ENCODE measurements at places on chromosomes 5 and 9.

GRCh38 chr9:99172124-99173091, 49.3 kb downstream of the ALG2 start:
- no peak for DNase-seq

GRCh38 chr5:11724940-11725339, 179.3 kb downstream of the CTNND2 start:
- DNase-seq, result no peak

GRCh38 chr5:108387758-108388157, 5.9 kb upstream of the FBXL17 start:
- DNase-seq, result no peak

DNA sequence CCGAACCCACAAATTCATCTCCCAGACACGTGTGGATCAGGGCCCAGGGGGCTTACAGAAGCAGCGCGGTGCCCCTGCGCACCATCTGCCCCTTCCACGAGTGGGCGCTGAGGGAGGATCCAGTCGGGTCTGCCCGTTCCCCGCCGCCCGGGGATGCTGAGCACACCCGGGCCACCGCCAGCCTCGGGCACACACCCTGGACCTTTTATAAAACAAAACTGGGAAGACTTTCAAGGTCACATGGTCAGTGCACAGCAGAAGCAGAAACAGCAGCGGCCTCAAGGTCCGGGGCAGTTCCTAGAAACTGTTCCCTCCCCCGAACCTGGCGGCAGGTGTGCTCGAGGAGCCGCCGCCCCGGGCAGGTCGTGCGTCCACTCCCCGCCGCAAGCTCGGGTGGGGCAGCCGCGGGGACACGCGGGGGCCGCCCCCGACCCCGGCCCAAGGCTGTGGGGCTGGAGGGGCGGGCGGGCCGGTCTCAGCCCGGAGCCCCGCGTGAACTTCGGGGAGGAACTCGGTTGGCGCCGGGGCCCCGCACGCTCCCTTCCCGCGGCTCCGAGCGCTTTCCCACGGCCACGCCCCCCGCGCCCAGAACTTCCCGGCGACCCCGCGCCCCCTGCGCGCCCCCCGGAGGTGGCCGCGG, 633 bp upstream of the PPP1R26 start:
- DNase-seq, result no peak

GRCh38 chr9:68507130-68507805, 33.4 kb downstream of the TMEM252 start:
- DNase-seq, result no peak

DNA sequence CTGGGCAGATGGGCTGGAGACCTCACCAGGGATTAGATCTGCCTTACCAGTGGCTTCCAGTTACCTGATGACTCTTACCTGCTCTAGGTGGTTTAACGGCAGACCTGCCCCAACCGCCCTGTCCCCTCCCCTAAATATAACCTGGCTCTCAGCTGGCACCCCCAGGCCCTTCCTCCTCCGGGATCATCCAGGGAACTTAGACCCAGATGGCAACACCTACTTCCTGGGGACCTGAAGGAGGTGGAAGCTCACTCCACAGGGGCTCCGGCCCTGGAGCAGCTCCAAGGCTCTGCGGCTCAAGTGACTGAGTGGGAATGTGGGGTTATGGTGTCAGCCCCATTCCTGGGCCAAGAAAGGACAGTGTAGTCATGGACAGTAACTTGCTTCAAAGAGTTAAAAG, 130.4 kb downstream of the OLFM1 start:
- DNase-seq, result no peak

GRCh38 chr9:12859704-12860251, 85.0 kb downstream of the LURAP1L start:
- DNase-seq, result no peak

DNA sequence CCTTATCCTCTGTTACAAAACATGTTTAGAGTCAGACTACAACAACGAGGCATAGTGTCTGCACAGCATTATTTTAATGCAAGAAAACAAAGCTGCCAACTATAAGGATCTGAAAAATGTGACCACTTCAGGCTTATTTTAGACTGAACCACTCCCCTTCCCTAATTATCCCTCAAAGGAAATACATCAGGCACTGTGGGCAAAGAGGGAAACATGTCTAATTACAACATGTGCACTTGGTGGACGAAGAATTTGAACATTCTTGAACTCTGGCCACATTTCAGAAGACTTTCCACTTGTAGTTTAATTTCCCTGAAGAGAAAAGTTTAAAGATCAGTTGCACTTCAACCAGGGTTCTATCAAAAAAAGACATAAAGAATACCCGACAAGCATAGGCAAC, 3.8 kb downstream of the MTMR12 start:
- no peak for DNase-seq

GRCh38 chr5:115319007-115319406, 22.6 kb upstream of the CCDC112 start:
- DNase-seq, result no peak

DNA sequence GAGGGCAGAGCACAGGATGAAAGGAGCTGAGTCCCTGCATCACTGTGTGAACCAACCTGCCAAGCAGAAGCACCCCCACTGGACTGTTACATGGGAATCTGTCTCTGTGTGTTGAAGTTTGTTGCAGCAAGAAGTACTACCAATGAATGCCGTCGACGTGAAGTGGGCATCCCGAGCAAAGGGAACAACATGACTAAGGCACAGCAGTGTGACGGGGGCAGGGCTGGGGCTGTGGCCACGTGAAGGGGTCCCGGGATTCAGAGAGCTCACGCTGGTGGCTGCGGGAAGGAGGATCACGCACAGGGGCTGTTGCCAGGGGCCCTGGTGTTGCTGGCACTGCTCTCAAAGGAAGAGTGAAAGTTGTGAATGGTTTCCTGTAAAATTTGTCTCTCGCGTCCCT, 27.5 kb upstream of the GABBR2 start:
- DNase-seq, result no peak

DNA sequence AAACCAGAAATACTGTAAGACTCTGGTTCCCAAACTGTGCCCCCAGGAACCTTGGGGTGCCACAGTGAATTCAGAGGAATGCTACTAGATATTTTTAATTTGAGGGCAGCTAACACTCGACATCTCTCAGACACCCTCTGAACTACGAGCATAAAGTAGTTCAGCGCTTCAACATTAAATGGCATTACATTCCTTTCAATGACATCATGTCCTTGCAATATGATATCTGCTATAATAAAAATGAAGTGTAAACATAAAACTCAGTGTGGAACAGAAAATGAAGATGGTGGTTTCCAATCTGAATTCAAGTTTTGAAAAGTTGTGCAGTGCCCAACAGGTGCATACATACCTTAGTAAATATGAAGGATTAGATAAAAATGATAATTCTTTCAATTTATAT, 116.1 kb downstream of the LPAR1 start:
- DNase-seq, result no peak

- no peak for DNase-seq
These were observed 109.2 kb downstream of the PAX5 start for GRCh38 chr9:36924757-36925432.

DNA sequence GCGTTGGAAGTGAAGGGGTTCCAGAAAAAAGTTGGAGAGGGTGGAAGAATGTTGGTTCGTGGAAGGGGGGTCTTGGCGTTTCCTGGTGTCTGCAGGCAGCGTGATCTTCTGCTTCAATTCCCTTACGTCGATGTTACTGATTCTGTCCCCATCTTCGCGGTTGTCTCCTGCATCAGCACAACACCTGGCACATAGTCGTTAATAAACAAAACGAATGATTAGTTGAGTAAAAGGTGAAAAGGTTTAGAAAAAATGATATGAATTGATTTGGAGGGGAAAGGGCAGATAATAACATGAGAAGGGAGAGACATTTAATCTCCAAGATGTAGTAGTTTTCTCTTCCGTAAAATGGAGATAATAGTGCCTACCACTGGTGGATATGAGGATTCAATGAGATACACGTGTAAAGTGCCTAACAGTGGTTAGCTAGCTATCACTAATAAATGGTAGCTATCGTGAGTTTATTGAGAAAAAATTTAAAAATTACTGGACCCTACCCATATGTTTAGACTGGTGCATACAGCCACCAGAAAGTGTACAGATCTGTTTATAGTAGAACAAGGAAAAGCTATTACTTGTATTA, 556 bp downstream of the MTREX start:
- DNase-seq, result no peak

DNA sequence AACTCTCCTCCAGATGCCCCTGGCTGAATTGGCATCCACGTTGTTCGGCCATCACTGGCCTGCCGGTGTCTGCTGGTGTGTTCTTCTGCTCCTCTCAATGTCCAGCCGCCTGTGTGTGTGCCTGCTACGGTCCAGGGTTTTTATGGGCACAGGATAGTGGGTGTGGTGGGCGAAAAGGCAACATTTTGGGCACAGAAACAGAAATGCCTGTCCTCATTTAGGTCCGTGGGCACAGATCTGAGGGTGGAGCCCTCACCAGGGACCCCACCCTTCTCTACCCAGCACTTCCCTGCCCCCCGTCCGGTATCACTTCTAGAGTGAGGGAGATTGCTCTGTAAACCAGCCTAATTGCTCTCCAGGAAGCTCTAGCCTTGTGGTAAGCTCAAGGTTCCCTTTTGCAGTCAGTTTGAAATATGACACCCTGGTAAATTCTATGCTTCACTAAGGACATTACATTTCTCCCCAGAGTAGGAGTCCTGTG, 410.1 kb downstream of the MAT2B start:
- no peak for DNase-seq

GRCh38 chr9:121825031-121825691, 173.7 kb downstream of the DAB2IP start:
- no peak for DNase-seq

- DNase-seq, result no peak
These were observed 268.8 kb upstream of the NREP start for GRCh38 chr5:112025757-112026156.

GRCh38 chr5:92402956-92403702, 1020.0 kb upstream of the ARRDC3 start:
- no peak for DNase-seq

DNA sequence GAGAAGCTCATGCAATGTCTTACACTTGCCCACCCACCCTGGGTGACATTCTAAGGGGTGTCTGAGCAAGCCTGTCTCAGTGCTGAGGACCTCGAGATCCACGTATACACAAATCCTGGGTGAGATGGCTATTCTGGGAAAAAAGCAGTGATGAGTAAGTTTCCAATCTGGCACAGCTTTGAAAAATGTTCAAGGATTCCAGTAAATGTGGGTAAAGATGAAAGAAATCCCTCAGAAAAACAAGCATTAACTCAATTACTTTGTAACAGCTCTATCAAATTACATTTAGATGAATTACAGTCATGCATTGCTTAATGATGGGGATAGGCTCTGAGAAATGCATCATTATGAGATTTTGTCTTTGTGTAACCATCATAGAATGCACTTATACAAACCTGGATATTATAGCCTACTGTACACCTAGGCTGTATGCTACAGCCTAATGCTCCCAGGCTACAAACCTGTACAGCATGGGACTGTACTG, 26.9 kb downstream of the GOLM1 start:
- no peak for DNase-seq

- no peak for DNase-seq
These were observed 21.2 kb upstream of the RNU6ATAC start for GRCh38 chr9:134185536-134186011.

- DNase-seq, result no peak
These were observed 3.7 kb upstream of the SVEP1 start for GRCh38 chr9:110583237-110583636.

- no peak for DNase-seq
These were observed 285.7 kb downstream of the HCN1 start for GRCh38 chr5:45410304-45410995.

DNA sequence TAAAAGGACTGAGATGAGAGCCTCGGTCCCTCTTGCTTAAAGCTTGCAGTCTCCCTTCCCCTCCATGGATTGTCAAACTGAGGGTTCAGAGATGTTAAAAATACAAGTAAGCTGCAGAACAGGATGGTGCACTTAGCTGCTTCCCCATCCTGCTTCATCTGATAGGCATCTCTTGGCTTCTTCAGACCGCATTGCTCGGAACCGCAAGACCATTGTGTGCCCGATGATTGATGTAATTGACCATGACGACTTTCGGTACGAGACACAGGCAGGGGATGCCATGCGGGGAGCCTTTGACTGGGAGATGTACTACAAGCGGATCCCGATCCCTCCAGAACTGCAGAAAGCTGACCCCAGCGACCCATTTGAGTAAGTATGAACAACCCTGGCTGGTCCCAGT, 65.5 kb upstream of the SAP30L start:
- no peak for DNase-seq

DNA sequence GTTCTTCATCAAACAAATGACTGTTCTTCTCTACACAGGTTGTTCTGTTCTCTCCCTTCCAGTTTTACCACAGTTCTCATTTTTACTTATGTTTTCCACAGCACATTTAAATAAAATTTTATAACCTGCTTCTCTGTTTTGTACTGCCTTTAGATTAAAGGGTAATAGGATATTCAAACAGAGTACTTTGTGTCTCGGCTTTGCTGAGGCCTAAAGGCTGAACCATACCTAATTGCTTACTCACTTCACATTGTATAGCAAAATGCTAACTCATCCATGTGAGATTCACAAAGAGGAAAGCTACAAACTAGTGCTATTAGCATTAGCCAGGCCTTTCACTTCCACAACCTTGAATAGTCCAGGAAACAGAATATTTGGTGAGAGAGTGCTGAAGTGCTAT, 200.3 kb downstream of the TRPM3 start:
- DNase-seq, result no peak

DNA sequence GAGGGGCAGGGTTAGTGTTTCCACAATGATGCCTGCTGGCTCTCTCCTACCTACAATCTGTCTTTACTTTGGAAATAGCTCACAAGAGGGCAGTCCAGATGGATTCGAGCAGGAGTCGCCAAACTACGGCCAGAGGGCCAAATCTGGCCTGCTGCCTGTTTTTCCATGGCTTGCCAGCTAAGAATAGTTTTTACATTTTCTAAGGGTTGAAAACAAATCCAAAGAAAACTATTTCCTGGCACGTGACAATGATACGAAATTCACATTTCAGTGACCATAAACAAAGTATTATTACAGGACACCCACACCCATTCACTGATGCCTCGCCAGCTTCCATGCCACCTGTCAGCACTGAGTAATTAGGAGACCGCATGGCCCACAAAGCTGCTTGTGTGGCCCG, 162.9 kb upstream of the WWC1 start:
- no peak for DNase-seq

GRCh38 chr9:70635790-70636189, 221.3 kb upstream of the KLF9 start:
- DNase-seq, result no peak

GRCh38 chr9:136995772-136996311, 526 bp downstream of the CLIC3 start:
- no peak for DNase-seq

GRCh38 chr5:134053314-134053839, 48.6 kb upstream of the VDAC1 start:
- DNase-seq, result no peak

DNA sequence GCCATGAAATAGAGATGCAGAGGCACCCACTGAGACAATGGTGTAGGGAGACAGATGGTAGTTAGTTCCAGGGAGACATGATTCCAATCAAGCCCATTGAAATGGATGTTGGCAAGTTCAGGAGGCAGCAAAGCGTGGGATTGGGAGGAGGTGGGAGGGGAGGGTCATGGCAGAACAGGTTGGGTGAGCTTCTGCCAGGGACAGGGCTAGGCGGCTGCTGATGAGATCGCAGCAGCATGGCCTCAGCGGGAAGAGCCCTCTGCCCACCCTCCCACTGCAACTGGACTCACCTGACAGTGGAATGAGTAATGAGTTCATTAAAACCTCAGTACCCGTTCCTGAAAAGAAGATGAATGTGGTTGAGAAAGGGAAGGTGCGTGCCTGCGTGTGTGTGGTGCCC, 418.2 kb downstream of the CDK5RAP2 start:
- DNase-seq, result no peak
